ENCODE measurements at places on chromosomes 11 and 22.

DNA sequence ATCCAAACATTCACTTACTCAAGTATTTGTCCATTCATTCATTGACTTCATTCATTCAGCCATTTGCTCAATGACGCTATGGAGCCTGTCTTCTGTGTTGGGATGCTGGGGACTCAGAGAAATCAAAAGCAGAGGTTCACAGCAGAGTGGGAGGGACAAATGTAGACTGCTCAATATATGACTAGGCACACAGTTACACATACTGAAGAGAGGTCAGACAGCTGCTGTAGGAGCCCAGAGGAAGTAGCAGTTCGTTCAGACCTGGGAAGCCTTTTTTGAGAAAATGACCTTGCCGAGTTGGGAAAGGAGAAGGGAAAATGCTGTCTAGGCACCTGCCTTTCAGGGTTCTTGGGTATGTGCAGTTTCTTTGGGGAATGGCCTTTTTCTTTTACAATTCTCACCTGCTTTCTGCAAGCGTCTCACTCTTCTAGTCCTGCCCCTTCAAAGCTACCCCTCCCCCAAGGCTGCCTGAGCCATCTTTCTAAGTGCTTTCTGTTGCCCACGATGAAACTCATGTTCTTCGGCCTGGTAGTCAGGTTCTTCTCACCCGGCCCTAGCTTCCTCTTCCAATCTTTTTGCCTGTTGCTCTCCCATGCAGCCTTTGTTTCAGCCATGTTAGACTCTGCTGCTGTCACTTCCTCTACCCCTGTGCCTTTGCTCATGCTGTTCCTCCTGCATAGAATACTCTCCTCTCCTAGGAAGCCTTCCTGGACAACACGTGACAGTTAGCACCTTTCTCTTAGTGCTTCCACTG, 4.2 kb upstream of the UVRAG start:
- no peak for DNase-seq

DNA sequence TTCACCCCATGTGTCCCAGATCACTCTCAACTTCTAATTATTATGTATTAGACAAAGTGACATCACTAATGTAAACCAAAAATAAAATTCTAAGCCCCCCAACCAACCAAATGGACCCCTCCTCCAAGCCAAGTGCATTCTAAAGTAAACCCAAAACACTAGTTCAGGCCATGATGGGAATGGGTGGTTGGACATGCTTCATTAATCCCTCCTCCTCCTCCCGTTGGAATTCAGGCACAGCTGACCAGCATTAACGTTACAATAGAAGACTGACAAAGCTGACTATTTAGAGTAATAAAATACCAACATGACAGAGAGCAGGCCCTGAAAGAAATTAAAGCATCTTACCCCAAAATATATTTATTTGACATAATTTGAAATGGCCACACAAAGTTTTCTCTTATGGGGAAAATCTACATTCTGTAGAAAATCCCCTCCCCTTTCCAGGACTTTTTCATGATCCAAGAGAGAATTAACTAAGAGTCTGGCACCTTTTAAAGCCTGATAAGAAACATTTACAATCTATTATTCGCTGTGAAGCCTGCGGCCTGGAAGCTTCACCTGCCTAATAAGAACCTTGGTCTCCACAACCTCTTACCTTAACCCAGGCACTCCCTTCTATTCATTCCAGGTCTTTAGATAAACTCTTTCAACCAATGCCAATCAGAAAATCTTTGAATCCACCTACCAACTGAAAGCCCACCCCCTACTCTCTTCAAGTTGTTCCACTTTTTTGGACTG, 948.5 kb upstream of the CCDC90B start:
- DNase-seq: no peak

- no peak for DNase-seq
These were observed 24.5 kb downstream of the POU2AF1 start for GRCh38 chr11:111354601-111354891.

- DNase-seq: no peak
These were observed 139.4 kb downstream of the TEAD1 start for GRCh38 chr11:12813371-12814225.

DNA sequence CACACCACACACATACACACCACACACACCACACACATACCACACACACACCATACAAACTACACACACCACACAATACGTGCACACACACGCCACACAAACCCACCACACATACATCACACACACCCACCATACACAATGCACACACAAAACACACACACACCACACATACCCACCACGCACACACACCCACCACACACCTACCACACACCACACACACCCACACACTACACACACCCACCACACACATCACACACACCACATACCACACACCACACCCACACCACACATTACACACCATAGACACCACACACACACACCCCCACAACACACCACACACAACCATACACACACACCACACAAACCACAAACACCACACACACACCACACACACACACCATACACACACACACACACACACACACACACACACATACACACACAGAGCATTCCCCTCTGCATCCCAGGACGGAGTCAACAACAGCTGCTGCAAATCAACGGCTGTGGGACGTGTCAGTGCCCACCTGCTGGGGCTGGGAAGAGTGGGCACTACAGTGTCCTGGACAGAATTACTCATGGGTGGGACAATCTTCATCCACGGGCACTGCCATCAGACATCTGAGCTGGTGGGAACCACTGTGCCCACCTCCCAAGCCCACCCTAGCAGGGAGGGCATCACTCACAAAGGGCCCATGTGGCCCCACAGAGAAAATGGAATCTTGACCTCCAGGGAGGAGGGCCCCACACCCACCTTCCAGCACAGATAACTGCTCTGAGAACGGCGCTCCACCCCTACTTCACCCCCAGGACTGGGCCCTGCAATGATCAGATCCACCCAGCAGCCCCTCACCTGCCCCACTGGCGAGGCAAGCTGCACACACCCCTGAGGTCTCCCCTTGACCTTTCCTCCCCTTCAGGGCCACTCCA, 8.4 kb downstream of the TP53I11 start:
- no peak for DNase-seq

DNA sequence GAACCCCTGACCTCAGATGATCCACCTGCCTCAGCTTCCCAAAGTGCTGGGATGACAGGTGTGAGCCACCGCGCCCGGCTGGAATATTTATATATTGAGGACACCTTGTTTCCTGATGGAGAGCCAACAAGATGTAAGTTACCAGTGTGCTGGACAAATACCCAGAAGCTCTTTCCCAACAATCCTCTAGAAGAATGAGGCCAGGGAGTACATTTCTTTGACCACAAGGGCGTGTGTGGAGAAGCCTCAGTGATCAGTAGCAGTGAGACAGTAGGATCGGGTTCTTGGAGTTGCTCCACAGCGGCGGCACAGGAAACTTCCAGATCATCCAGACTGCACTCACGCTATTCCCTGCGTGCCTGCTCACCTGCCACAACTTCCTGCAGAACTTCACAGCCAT, 10.3 kb upstream of the POLA2 start:
- DNase-seq: no peak

DNA sequence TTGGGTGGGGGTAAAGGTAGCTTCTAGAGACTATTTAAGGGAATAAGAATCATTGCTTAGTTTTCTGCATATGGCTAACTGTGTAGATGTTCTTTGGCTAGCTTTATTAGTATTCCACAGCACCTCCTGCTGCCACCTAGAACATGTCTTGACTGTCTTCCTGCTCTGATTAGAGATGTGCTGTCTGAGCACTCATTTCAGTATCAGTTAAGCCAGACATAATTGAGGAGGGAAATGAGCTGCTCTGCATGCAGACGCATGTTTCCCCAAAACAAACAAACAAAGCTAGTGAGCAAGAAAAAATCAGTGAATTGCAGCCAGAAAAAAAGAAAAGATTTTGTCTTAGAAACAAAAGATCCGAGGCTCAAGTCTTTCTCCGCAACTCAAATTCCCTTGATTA, 402.2 kb downstream of the AASDHPPT start:
- DNase-seq: no peak

DNA sequence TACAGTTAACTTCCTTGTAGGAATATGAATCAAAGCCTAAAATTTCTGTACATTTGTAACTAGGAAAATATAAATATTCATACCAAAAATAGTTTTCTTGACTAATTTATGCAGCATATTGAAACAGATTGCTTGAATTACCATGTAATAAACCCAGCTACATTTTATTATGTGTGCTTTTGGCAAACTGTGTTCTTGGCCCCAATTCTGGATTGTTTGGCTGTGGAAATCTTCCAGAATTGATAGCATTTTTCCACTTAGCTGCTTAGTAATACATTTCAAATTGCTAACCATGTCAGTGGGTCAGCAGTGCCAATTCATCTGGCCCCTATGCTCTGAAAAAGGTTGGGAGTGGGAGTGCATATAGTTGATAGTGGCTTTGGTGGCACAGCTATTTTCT, 32.3 kb downstream of the PDHX start:
- DNase-seq: no peak

- DNase-seq: no peak
These were observed 1.3 kb upstream of the KMT5B start for GRCh38 chr11:68214173-68215086.

DNA sequence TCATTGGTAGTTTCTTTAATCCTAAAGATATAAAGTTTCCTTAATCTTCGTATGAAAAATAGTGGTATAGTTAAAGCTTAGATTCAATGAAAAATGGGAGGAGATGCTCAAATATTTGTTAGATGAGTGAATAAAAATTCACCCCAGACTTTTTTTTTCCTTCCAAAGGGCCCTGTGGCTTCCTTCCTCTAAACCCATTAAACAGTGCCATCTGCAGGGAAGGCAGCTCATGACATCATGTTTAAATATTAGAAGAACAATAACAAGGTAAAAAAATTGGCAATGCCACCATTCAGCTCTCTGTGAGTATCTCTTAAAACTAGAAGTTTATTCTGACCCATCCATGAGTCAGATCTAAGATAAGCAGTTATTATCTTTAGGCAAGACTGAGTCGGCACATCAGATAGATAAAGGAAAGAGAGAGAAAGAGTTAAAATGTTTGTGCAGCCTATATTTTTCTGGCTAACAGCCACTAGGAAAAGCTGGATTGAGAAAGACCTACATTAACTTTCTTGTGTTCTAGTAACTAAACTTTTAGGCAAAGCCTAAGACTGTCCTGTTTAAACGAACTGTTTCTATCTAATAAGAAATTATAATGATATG, 19.1 kb upstream of the OOSP1 start:
- DNase-seq: no peak

- no peak for DNase-seq
These were observed 185.4 kb downstream of the DBX1 start for GRCh38 chr11:19974886-19975285.

DNA sequence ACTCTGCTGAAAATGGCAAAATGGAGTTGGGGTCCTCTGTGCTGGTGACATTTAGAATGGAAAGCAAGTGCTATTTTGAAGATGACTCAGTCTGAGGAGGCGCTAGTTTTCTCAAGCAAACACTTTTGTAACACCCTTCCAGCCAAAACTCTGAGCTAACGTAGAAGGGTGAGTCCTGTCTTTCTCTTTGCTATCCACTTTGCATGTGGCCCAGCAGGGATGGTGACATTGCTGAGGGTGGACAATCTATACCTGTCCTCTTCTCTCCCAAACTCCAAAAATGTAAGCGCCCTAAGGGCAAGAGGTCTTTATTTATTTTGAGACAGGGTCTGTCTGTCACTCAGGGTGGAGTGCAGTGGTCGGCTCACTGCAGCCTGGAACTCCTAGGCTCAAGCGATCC, 3.6 kb upstream of the KAT5 start:
- DNase-seq: no peak

DNA sequence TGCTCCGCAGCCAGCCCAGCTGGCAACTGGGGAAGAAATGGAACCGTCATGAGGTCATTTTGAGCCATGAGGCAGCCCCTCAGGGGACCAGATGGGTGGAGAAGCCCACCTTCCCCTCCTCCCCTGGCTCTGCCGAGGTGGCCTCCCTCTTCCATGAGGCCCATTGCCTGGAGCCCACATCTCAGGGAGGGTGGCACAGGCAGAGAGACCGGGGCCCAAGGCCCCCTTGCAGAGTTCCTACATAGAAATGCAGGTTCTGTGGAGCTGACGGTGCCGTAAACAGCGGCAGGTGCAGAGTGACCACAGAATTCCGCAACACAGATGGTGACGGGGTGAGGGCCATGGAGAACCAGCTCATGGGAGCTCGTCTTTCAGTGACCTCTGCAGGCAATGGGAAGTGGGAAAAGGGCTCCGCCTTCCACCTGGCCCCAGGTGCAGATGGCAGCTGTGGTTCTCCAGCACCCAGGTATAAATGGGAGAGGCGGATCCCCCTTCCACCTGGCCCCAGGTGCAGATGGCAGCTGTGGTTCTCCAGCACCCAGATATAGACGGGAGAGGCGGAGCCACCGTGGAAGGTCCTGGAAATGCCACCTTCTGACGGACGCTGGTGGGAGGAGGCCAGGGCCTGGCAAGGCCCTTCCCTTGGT, 765.4 kb downstream of the BRD1 start:
- DNase-seq: no peak

DNA sequence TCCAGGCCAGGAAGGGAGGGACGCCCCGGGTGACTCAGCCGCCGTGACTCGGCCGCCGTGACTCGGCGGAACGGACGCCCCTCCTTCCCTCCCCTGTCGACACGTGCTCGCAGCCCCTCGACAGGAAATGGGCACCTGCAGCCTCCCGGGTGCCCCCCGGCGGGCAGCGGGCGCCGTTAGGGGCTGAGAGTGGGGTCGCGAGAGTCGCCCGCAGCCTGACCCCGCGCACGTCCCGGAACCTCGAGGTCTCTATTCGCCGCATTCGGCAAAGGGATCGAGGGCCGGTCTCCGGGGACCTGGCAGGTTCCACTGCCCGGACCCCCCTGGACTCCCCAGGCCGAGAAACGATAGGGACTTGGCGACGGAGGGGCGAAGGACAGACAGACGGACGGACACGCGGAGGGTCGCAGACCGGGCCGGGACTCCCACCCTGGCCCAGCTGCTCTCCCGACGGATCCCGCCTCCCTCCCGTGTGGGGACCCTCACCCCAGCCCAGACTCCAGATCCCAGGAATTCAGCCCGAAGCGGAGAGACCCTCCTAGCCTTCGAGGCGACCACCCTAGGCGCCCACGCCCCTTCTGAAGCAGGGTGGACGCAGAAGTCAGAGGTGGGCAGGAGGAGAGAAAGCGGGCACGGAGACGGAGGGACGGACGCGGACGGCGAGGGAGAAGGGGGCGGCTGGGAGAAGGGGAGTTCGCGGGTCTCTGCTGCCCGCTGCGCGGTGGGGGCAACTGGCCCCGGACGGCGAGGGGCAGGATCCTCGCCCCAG, 648 bp downstream of the FOSL1 start:
- DNase-seq: no peak
